Posterior vena cava (tissue), 2 donors: ENCODE measurements at places on chromosomes 6 and 20.

DNA sequence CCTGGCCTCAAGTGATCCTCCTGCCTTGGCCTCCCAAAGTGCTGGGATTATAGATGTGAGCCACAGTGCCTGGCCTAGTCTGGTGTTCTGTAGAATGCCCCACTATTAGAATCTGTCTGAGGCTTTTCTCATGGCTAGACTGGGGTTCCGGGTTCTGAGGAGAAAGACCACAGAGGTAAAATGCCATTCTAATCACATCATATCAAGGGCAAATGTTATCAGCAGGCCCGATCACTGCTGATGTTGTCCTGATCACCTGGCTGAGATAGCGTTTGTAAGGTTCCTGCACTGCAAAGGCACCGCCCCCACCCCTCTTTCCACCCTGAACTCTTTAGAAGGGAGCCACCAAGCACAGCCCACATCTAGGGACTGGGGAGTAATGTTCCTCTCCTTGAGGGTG, 6.7 kb upstream of the SRC start:
- DNase-seq, result no peak

GRCh38 chr20:1524004-1524403, 32.8 kb upstream of the SIRPB2 start:
- no peak for DNase-seq

DNA sequence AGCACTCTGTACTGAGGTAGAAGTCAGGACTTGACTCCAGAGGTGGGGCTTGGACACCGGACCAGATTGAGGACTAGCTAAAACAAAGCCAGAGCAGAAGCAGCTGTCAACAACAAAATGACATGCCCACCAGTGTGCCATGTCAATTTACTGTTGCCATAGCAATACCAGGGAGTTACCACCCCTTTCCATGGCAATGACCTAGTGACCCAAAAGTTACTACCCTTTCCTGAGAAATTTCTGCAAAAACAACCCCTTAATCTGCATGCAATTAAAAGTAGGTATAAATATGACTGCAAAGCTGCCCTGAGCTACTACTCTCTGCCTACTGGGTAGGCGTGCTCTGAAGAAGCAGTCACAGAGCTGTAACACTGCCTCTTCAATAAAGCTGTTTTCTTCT, 21.0 kb downstream of the MAP3K5 start:
- DNase-seq, result no peak

- no peak for DNase-seq
These were observed 1153.1 kb upstream of the GJE1 start for GRCh38 chr6:140979642-140980091.
